ENCODE measurements at places on chromosomes 5 and 9.

DNA sequence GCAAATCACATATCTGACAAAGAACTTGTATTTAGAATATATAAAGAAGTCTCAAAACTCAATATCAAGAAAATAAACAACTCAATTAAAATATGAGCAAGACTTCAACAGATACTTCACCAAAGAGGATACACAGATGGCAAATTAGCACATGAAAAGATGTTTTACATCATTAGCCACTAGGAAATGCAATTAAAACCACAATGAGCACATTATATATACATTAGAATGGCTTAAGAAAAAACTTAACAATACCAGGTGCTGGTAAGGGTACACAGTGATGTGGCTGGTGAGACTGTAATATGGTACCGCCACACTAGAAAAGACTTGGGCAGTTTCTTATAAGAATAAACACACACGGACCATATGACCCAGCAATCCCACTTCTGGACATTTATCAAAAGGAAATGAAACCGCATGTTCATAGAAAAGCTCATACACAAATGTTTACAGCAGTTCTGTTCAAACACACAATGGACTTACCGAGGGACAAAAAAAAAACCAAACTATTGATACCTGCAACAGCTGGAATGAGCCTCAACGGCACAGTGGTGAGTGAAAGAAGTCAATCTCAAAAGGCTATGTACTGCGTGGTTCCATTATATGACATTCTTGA is 27.6 kb downstream of the SEMA4D start:
- DNase-seq: no peak

- peak; percentile 22 for DNase-seq
Observed at GRCh38 chr9:110604171-110604601, 24.6 kb upstream of the SVEP1 start.

GRCh38 chr9:97675655-97676054 is 21.5 kb downstream of the XPA start:
- DNase-seq: no peak

GRCh38 chr5:98992552-98992951 is 63.7 kb upstream of the CHD1 start:
- DNase-seq: no peak

DNA sequence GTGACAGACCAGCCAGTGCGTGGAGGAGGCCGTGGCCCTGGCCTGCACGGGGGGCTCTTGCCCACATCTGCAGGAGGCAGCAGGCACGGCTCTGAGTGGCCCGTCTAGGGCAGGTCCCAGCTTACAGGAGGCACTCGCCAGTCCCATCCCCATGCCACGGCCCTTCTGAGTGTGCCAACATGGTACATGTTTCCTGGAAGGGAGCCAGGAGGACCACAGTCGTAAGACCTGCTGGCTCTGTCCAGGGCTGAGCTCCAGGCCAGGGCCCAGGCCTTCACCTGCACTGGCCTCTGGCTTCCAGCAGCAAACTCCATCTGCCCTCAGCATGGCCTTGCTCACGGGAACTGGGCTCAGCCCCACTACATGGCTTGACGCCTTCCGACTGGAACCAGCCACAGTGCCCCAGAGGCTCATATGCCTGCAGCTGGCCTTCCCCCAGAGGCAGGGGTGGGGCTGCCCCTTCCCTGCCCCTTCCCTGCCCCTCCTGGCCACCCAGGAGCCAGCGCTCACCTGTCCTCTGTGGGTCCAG is 3.8 kb downstream of the NKD2 start:
- DNase-seq: no peak

GRCh38 chr5:150358261-150359095 is 981 bp downstream of the TCOF1 start:
- no peak for DNase-seq

DNA sequence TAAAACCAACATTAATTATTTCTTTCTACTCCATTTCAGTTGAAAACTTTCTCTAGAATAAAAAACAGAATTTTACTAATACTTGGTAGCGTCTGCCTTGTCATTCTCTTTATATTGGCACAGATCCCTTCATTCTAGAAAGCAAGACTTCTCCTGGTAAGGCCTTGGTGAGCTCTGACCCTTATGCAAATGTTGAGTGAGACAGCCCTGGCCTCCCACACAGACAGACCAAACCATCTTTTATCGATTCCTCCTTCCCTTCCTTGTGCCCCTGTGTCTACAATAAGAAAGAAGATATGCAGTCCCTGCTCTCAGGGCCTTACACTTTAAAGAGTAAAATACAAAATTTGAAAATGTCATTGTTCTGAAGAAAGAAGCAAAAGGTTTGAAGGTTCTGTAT is 262.2 kb downstream of the EFNA5 start:
- no peak for DNase-seq

DNA sequence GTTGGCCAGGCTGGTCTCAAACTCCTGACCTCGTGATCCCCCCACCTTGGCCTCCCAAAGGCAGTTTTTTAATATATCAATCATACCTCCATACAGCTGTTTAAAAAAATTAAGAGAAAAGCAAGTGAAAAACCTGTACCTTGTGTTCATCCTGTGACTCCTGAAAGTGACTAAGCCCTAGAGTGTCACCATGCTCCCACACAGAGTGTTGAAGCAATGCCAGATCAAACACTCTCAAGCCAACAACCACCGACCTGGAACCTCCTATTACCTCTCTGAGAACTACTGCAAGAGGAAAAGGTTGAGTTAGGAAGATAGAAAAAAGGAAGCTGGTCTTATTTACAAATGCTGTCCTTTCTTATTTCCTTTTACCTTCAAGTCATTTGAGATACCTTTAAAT is 123.5 kb downstream of the RASEF start:
- DNase-seq: no peak

DNA sequence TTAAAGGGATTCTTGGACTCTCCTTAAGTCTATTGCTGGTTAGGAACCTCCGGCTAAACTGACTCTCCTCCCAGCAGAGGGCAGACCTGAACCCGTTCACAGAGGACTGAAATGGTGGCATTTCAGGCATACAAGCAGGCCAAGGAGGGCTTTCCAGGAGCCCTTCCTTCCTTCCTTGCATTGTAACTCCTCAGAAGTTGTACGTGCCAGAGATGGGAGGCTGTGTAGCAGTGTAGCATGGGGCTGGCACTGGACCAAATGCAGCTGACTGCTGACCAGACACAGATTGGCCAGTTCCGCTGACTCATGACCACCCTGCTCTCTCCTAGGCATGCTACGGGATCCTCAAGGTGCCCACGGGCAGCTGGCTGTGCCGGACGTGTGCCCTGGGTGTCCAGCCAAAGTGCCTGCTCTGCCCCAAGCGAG is 36.4 kb downstream of the JADE2 start:
- no peak for DNase-seq

DNA sequence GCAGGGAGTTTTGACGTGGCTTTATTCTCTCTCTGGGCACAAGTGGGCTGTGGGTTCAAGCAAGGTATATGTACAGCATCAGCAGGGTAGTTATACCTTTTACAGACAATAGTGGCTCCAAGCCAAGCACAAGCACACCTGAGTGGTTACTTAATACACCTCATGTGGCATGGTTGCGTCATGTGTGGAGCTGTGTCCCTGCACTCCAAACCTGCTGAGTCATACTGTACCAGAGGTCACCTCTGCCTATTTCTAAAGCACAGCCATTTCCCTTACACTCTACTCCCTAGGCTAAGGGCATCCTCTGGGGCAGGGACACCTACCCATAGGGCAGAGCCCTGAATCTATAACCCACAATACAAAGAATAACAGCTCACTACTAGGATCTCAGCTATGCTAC is 147.3 kb downstream of the OSTF1 start:
- no peak for DNase-seq

DNA sequence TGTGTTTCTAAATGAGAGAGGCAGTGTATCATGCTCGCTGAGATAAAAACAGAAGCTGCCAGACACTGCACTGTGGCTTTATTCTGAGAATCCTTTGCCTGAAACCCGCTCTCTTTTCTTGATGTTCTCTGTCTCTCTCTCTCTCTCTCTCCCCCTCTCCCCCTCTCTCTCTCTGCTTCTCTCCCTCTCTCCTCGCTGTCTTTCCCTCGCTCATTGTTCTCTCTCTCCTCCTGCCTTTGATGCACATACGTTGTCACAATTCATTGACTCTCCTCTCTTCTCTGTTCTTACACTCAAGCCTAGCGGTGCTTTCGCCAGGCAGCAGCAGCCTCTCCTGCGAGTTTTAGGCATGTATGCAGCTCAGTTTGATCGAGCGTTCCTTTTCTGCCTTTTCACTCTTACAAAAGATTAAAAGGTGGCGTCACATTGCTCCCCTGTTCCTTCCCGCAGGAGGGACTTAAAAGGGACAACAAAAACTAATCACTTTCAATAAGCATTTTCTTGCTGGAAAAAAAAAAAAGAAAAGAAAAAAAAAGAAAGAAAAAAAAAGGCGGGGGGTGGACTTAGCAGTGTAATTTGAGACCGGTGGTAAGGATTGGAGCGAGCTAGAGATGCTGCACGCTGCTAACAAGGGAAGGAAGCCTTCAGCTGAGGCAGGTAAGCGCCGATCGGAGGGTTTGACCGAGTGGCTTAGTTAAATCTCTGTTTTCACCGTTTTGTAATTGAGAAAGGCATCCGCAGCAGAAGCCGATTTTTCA is 717.9 kb upstream of the WWC1 start:
- no peak for DNase-seq

GRCh38 chr5:17269201-17269600 is 51.8 kb downstream of the BASP1 start:
- DNase-seq: no peak

DNA sequence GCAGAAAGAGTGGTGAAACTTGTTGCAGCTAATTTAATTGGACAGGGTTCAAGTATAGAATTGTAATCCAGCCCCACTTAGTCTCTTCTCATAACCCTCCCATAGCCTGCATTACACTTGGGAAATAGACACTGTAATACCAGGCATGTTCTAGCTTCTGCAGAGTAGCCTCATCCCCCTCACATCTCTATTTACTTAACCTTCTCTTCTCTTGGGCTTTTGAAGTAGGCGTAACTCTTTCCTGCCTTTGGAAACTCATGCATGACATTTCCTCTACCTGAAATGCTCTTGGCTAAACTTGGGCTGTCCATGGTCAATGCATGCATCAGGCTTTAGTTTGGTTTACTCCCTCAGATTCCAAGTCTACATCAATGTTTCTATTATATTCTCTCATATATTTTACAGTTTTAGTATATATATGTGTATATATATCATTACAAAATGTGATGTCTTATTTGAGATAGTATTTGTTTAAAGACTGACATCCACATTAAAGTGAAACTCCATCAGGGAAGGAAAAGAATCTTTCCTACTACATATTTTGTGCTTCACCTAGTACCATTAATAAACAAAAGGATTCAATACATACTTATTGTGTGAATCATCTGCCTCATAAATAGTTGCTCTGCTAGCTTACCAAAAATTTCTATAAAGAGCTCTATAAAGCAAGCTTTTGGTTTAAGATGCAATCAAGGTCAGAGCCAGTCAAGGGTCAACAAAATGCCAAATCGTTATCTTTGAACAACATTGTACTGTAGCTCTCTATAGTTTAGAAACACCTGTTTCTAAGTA is 1158.0 kb downstream of the MAT2B start:
- no peak for DNase-seq

GRCh38 chr9:30476826-30477225 is 1907.6 kb upstream of the ACO1 start:
- DNase-seq: no peak

DNA sequence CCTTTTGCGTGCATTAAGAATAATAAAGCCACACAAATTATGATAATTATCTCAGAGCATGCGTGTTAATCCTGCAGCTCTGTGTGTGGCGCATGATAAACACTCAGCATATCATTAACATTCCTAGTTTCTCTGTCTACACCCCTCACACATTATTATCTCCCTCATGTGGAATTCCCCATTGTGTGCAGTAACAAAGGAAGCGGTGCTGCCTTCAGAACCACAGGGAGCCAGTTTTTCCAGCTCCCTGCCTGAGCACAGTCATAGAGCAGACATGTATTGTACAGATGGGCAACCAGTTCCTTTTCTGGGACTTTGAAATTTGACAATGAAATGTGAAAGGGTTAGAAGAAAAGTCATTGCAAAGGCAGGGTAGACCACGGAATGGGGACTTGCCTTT is 1365.5 kb upstream of the CDH9 start:
- no peak for DNase-seq

GRCh38 chr9:131679261-131680020 is 60.4 kb downstream of the RAPGEF1 start:
- DNase-seq: no peak

DNA sequence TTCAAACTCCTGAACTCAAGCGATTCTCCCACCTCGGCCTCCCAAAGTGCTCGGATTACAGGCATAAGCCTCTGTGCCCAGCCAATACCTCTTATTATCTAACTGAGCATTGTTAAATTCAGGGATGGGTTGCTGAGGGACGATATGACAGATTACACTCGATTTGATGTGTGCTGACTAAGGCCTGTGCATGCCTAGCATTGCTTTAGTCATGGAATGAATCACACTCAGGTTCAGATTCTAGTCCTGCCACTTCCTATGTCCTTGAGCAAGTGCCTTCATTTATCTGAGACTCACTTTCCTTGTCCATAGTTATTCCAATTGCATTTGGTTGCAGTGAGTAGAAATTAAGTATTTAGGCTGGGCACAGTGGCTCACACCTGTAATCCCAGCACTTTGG is 19.5 kb downstream of the THBS4 start:
- DNase-seq: no peak

- no peak for DNase-seq
Observed at GRCh38 chr5:58913406-58913990, 330.6 kb downstream of the RAB3C start.

DNA sequence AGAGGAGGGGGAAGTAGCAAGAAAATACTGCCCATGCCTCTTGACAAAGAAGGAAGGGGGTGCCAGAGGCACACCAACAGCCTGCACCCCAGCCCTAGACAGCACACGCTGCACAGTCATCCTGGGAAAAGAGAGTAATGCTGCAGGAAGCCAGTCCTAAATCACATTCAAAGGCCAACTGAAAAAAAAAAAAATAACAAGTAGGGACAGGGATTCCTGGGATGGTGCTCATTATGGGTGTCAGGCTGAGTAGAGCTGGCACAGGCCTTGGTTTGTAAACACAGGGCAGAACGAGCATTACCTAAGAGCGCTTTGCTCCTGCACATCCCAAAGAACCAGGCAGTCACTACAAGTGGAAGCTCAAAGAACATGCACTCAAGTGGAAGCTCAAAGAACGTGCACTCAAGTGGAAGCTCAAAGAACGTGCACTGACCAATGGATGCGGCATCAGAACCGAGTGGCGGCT is 7.8 kb downstream of the RAPGEF1 start:
- no peak for DNase-seq

DNA sequence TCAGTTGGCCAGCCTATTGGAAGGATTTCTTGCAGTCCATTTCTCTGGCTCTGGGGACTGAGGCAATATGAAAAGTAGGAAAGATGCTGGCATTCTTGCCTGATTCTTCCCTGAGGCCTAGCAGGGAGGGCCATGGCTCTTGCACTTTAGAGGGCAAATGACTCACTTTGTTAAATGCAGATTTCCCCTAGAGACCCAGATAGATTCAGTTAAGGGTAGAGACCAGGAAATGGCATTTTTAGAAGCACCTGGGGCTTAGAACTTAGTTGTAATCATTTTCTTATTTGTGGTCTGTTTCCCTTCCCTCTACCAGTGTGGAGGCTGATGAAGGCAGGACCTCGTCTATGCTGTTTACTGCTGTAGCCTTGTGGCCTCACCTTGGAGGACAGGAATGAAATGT is 112.8 kb upstream of the NR3C1 start:
- no peak for DNase-seq

- DNase-seq: no peak
Observed at GRCh38 chr5:153569036-153569435, 78.6 kb downstream of the GRIA1 start.

GRCh38 chr5:32754284-32754683 is 43.2 kb downstream of the NPR3 start:
- DNase-seq: no peak
